ENCODE measurements at places on chromosomes 12 and 14.

DNA sequence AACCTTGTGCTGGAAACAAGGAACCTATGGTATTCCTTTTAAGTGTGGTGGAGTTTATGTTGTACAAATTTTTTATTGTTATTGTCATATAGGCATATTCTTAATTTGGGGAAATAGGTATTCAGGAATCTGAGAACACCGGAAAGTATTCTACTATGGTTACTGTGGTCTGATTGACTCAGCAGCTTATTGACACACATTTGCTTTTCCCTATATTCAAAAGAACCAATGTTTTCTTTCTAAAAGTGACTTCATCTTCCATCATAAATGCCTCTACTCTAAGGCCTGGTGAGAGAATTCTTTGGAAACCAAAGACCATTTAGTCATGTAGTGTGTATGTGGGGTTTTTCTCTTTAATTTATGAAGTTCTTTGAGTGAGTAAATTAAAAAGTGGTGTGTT, 474.8 kb downstream of the TMTC2 start:
- no peak for DNase-seq

DNA sequence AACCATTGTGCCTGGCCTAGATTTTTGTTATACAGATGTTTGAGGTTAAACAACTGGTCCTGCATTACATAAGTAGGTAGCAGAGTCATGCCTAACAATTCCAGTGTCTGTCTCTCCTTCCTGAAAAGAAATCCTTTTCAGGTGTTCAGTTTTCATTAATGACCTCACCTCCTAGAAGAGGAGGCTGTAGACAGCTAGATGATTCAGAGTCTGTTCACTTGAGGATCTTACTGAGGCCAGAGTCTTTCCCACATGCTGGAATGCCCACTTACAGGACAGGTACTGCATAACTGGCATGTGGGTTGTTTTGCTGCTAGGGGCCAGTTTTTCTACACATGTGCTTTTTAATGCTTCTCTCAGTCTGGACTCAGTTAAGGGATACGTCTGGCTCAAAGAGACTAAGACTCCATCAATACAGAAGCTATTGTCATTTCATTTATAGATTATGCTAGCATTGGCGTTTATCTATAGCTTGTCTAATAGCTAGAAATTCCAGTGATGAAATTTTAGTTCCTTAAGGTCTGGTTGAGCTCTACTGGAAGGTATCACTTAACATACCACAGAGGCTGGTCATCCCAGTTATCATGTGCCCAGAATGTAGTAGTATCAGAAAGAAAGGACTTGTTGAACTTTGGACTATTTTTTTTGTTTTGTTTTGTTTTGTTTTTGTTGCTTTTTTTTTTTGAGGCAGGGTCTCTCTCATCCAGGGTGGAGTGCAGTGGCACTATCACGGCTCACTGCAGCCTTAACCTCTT, 206.4 kb downstream of the ERC1 start:
- no peak for DNase-seq

DNA sequence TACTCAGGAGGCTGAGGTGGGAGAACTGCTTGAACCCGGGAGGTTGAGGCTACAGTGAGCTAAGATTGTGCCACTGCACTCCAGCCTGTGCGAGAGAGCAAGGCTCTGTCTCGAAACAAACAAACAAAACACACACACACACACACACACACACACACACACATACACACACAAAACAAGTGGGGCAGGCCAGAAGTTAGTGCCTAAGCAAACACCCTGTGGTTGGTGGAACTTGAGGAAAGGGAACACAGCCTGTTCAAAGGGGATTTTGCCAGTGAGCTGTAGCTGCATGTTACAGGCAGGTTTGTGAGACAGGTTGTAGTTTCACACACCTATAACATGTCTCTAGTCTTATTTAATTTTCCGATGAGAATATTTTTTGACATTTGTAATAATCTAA, 175.3 kb upstream of the CLEC14A start:
- DNase-seq = no peak

- DNase-seq = no peak
Observed at GRCh38 chr12:24200010-24200409, 250.5 kb upstream of the SOX5 start.

DNA sequence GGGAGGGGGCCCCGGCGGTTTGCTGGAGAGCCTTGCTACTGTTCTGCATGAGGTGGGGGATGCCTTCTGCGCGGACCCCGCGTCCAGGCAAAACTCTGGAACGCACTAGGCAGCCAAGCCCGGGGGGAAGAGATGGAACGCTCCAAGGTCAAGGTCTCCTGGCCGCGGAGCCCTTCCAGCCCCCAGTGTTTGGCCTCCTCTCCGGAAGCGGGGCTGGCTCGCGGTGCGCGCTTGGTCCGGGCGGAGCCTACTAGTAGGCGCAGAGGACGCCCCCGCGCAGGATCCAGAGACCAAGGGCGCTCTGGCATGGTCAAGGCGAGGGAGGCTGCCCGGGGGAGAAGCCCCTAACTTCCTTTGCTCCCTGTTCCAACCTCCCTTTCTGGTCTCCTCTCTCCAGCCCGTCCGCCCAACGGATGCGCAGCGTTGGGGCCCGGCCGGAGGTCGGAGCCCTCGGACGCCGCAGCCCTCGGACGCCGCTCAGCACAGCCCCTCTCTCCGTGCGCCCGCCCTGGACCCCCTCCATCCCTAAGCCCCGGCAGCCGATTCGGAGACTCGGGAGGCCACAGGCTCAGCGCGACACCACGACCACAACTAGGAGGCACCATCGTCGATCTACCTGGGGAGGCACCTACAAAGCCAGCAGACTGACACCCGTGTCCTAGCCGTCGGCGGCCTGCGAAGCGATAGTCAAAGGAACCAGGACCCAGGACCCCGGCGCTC, 669 bp upstream of the KCNK13 start:
- DNase-seq = no peak

GRCh38 chr14:26525085-26525484, 72.7 kb downstream of the NOVA1 start:
- no peak for DNase-seq

DNA sequence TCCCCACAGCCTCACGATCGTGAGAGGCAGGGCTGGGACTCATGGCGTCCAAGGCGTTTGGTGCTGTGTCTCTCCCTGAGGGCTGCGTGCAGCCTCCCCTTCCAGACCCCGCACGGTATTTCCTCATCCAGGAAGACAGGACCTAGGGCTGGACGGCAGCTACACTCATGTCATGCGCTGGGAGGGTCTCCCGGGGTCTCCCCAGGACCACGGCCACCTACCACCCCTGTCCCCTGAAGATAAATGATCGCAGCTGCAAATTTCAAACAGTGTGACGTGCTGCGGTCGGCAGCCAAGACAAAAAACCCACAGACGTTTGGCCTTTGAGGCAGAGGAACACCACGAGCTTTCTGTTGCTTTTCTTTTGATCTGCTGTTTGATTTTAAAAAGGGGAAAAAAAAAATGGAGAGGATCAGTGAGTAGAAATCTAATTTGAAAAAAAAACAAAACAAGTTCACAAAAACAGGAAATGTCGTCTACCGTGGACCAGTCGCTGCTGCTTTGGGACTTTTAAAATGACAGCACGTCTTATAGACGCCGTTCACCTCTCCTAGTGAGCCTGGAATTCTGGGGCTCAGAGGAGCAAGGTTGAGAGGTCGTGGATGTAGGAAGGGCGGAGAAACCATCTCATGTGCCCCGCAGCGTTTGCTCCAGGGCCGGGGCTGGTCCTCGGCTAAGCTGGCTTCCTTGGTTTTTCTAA, 237.6 kb downstream of the SLC41A2 start:
- DNase-seq = no peak

DNA sequence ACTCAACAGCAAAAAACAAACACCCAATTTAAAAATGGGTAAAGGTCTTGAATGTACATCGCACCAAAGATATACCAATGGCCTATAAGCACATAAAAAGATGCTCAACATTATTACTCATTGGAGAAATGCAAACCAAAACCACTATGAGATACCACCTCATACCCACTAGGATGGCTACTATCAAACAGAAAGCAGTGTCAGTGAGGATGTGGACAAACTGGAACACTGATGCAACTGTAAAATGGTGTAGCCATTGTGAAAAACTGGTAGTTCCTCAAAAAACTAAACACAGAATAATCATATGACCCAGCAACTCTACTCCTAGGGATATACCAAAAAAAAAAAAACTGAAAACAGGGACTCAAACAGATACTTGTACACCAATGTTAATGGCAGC, 49.3 kb downstream of the CDK17 start:
- no peak for DNase-seq

DNA sequence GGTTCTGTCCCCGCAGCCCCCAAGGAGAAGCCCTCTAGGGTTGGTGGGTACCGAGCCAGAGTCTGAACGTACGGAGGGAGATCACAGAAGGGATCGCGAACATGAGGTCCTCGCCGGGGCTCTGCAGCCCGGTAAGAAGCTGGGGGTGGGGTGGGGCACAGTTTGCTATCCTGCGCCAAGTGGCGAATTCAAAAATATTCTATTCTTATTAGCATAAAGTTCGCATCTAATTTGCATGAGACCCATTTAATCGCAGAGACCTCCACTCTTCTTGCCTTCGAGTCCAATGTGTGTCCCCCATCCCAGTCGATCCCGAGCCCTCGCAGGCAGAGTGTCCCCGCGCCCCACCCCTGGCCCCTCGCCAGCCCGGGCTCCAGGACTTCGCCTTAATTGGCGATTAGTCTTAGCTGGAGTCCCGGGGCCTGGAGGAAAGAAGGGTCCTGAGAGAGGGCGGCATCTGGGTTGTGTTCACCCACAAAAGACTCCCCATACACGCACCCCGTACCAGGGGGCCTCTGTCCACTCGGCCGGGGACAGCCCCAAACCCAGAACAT, 604 bp upstream of the ARHGEF25 start:
- no peak for DNase-seq

Data from vagina (tissue), 2 donors.